ENCODE measurements at places on chromosomes 3 and 15.

DNA sequence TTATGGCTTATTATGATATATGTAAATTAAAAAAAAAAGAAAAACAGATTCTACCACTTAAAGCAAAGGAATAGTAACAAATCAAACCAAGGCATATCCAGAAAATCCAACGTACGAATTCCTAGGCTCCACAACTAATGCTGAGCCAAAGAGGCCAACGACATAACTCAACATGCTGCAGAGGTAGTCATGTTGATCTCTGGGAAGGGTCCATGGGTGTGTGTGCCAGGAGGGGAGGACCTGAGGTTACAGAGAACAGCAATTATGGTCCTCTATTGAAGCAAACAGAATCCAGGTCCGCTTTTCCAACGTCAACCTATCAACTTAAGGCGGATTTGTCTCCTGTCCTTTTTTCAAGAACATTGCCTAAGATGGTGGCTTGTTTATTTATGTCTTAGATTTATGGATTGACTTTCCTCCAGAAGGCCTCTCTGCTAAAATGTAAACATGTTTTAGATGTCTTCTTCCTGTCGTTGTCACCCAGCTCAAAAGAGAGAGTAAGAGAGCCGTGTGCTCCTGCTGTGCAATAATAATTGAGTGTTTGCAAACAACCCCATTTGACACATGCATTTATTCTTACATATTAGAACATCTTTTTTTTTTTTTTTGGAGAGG lies 20.4 kb downstream of the NANOGP8 start:
- DNase-seq = no peak

GRCh38 chr15:23569151-23569925 lies 3.9 kb downstream of the MKRN3 start:
- DNase-seq = no peak

DNA sequence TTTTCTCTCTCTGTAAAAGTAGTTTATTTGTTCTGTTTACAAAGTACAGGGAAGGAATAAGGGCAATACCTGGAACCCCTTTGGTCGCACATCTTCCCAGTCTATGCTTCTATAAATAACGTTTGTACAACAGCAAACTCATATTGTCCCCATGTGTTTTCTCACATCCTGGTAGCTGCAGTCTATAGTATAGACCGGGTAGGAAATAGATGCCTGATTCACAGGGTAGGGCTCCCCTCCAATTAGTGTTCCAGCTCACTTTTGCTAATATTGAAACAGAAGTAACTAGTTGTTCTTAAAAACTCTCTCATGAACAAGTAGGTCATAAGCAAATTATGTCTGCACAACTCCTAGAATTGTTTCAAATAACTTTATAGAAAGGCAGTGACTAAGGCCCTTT lies 17.7 kb downstream of the ATG7 start:
- DNase-seq = no peak

DNA sequence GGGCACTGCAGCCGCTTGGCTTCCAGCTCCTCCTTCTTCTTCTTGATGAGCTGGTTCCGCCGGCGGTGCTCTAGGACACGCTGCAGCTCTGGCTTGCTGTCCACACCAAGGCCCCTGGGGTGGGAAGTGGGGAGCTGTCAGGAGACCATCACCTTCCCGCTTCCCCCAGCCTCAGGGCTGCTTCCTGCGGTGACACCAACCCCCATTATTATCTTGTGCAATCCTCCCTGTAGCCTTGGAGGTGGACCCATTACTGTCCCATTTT lies 10.0 kb downstream of the FAM107A start:
- no peak for DNase-seq

GRCh38 chr15:97567411-97567810 lies 393.1 kb upstream of the ARRDC4 start:
- DNase-seq = no peak

All from colonic mucosa (tissue), 4 donors.